Melanocyte of skin (primary cell): ENCODE measurements at places on chromosomes 1 and 21. TPM values are rescaled to one million over a fixed set of nuclear protein-coding genes. Genes with fewer than 3 reads are reported as not detected.

Gene FAM3B
- total RNA-seq = not detected in 2 replicates

Gene ADAM30
- not detected in 2 replicates for total RNA-seq

Gene TMEM125
- total RNA-seq = not detected in 2 replicates

Gene GNG12
- total RNA-seq = 164 and 186 TPM in 2 replicates
